Kidney capillary endothelial cell (primary cell): ENCODE measurements at places on chromosomes 12 and 14.
A peak's percentile ranks its signal among the peaks of the same experiment; 100 is the strongest.

DNA sequence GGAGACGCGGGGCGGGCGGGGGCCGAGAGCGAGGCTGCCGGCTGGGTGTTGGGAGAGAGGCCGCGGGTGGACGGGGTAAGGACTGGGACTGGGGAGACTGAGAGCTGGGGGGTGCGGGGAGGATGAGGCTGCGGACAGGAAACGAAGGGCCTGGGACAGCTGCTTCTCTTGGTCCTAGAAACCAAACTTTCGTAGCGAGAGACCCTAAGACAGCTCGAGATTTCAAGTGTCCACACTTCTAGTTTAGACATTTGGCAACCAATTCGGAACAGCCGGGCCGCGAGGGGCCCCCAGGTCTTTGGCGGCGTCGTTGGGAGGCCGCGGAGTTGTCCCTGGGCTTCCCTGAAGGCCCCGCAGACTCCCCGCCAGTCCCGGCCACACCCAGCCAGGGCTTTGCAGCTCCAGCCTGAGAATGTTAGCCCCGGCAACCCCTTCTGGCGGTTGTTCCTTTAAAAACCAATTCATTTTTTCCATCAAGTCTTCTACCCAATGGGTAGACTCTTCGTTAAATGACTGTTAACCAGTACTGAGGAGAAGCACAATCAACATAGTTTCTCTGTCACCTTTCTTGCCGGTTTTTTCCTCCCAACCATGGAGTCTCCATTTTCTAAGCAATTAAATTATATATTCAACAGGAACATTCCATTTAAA lies 11.5 kb downstream of the NKX2-1 start:
- no peak for DNase-seq

DNA sequence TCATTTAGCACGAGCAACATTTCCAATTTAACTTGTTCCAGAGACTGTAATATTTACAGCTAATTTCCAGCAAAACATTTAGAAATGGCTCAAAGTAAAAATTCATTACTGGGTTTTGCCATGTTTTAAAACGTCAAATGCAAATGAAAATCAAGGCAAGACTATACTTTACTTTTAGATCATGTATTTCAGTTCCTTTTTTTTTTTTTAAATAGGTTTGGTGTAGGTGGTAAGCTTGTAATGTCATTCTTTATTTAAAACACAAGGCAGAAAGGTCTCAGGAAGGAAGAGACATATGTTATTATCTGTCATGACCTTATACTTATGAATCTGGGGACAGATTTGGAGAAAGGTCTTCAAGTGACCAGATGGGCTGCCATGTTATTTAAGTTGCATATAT lies 54.1 kb downstream of the GRIP1 start:
- no peak for DNase-seq

GRCh38 chr12:80293347-80293746 lies 150.7 kb upstream of the PTPRQ start:
- no peak for DNase-seq

GRCh38 chr12:18171571-18171970 lies 81.6 kb upstream of the RERGL start:
- no peak for DNase-seq

GRCh38 chr14:21248739-21249411 lies 20.4 kb downstream of the HNRNPC start:
- DNase-seq: no peak

DNA sequence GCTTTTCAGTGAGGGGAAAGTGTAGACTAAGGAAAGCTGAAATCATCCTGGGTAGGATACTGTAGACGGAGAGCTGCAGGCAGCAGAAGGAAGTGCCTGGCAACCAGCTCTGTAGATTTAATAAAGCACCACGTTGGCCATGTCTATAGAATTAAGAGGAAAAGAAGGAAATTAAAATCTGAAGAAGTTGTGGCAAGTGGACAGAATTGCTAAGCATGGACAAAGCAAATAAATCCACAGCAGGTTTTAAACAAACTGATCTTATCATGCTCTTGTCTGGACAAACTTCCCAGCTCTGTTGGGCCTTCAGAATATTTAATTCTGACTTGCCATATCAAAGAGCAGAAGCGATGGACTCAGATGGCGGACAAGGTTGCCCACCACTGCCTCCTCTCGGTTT lies 27.2 kb upstream of the EVL start:
- no peak for DNase-seq

- no peak for DNase-seq
Observed at GRCh38 chr12:52056801-52057637, 5.8 kb downstream of the NR4A1 start.

DNA sequence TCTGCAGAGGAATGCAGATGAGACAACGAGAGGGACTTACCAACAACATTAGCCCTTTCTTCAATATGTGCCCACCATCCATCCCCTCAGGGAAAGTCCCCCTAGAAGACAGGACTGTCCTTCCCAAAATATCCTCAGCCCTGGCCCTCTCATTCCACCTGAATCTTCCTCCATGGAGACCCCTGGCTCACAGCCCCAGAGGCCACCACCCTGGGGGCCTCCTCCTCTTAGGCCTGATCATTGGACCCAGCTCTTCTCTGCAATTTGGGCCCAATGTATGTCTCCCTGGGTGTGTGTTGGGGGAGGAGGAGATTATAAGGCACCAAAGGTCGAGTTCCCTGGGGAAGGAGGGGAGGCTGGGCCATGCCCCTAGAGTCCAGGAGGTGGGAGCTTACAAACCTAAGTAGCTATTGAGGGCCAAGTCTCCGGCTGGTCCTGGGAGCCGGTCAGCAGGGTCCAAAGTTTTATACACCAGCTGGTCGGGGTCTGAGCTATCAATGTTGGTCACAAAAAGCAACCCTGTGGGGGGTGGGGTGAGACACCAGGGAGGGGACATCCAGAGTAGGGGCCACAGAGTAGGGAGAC lies 8.1 kb downstream of the ITGA7 start:
- no peak for DNase-seq

DNA sequence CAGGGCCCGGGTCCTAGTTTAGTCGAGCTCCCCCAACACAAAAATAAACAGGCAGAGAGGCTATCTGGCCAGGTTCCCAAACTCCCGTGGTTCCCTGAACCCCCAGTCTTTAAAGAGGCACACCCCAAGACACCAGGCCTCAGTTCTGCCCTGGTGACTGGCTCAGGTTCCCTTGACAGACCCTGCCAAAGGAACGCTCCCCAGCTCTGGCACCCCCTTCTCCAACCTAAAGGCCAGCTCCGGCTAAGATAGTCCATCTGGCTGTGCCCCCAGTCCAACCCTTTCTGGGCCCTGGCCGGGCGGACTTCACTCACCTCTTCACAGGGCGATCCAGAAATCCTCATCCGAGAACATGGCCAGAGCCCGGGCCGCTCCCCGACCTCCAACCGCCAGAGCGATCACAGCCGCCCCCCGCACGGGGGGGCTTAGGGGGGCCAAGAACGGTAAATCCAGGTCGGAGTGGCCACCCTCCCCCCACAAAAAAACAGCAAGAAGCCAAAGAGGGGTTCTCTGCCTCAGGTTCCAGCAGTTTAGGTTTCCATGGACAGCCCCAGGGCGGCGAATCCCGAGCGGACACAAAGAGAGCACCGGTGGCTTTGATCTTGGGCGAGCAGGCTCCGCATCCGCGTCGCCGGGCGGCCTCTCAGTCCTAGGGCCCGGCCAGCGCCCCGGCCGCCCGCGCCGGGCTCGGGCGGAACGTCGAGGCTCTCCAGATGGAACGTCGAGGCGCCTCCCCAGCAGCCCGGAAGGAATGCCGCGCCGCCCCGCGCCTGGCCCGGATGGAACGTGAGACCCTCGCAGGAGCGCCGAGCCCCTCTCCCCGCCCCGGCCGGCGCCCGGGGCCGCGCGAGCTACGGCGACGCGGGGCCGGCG lies 1.1 kb downstream of the KMT2D start:
- DNase-seq: peak; percentile 26

GRCh38 chr12:88495031-88495430 lies 85.2 kb downstream of the KITLG start:
- no peak for DNase-seq

GRCh38 chr12:126309278-126309677 lies 1244.0 kb downstream of the AACS start:
- DNase-seq: no peak

DNA sequence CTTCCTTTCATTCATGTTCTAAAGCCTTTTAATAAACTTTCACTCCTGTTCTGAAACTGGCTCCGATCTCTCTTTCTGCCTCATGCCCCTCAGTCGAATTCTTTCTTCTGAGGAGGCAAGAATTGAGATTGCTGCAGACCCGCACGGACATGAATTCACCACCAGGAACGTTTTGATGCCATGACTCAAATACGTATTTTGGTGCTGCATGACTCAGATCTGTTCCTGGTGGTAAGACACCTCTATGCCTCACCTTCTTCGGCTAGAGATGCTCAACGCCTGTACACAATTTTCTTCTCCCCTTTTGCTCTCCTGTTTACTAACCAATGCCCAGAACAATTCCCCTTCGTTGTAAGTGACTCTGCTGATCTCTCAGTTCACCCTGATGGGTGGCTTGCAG lies 52.0 kb upstream of the RIMBP2 start:
- no peak for DNase-seq

DNA sequence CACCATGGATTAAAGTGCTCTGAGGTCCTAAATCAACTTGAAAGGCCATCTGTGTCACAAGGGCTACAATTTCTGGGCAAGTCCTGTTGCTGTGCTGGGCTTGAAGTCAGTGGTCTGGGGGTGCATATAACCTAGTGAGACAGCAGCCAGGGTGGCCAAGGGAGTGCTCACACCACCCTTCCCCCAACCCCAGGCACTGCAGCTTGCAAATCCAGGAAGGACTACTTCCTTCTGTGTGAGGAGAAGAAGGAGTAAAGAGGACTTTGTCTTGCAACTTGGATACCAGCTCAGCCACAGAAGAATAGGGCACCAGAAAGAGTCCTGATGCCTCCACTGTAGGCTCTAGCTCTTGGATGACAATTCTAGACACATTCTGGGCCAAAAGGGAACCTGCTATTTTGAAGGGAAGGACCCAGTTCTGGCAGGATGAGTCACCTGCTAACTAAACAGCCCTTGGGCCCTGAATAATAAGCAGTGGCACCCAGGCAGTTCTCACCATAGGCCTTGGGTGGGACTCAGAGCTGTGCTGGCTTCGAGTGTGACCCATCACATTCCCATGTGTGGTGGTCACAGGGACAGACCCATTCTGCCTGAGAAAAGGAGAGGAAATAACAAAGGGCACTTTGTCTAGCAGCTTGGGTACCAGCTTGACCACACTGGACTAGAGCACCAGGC lies 32.6 kb upstream of the DHRS7 start:
- DNase-seq: no peak

- DNase-seq: no peak
Observed at GRCh38 chr12:5963515-5963914, 18.5 kb upstream of the ANO2 start.

- DNase-seq: no peak
Observed at GRCh38 chr12:789852-790563, 37.6 kb downstream of the WNK1 start.

GRCh38 chr14:85788470-85789233 lies 258.7 kb downstream of the FLRT2 start:
- no peak for DNase-seq
